Parietal lobe (tissue), 2 donors: ENCODE measurements at places on chromosomes 16 and 17. TPM values are rescaled to one million over a fixed set of nuclear protein-coding genes. Genes with fewer than 3 reads are reported as not detected.

Gene DHX58
- 1.6 TPM for total RNA-seq

Gene PNMT
- 4.1 TPM for total RNA-seq

Gene MYH2
- not detected for total RNA-seq

Gene SCO1
- 12.2 TPM for total RNA-seq

Gene SLFN11
- total RNA-seq = 2.5 TPM

Gene OR4D1
- not detected for total RNA-seq

Gene CCNF
- 13.5 TPM for total RNA-seq
